ENCODE measurements at places on chromosomes 16 and 17.
A peak's percentile ranks its signal among the peaks of the same experiment; 100 is the strongest.

GRCh38 chr17:76601065-76601464 lies 15.4 kb upstream of the ST6GALNAC2 start:
- no peak for DNase-seq

GRCh38 chr16:4380119-4381063 lies 8.7 kb downstream of the VASN start:
- DNase-seq: no peak

DNA sequence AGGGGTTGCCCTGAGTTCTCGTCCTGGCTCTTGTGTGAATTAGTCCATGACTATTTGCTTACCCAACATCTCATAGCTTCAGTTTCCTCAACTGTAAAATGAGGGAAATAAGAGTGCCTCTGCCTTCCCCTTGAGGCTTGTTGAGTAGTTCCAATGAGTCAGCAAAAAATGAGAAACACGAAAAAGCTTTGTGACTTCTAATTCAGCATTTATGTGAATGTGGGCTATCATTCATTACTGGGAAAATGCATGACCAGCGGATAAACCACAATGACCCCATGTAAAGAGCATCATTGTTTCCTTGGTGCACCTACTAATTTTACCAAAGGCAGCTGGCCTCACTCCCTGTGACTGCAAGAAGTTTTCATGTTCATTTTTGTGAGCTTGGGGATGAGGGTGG lies 374.6 kb upstream of the HSBP1 start:
- no peak for DNase-seq

DNA sequence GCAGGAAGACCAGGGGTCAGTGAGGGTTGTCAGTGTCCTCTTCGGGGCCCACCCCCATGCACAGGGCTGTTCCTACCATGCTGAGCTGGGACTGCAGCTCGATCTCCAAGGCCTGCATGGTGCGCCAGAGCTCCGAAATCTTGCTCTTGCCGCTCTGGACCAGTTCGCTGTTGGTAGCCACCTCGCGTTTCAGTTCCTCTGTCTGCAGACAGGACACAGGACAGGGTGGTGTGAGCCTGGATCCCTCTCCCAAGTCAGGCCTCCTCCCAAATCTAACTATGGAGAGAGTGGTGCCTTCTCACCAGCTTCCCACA lies 90.9 kb downstream of the GOSR1 start:
- DNase-seq: peak; percentile 77

GRCh38 chr17:49370971-49371834 lies 9.2 kb upstream of the ZNF652 start:
- no peak for DNase-seq

- no peak for DNase-seq
Measured at GRCh38 chr16:27617665-27618064, 67.7 kb downstream of the KATNIP start.

GRCh38 chr17:13584701-13585080 lies 17.0 kb downstream of the HS3ST3A1 start:
- DNase-seq: no peak

DNA sequence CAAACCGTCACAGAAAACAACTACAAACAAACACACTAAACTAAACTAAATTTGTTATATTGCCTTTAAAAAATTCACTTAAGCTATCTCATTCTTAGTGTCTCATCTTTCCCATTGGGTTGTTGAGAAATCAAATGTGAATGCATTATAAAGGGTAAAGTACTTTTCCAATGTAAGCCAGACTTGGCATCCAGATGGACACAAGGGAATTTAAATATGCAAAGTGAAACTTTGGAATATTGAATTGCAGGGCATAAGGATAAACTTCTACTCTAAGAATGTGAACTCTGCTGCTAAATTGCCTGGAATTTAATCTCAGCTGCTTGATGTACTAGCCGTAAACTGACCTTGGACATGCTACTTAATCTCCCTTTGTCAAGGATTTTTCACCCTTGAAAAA lies 1554.6 kb downstream of the CDH8 start:
- no peak for DNase-seq

DNA sequence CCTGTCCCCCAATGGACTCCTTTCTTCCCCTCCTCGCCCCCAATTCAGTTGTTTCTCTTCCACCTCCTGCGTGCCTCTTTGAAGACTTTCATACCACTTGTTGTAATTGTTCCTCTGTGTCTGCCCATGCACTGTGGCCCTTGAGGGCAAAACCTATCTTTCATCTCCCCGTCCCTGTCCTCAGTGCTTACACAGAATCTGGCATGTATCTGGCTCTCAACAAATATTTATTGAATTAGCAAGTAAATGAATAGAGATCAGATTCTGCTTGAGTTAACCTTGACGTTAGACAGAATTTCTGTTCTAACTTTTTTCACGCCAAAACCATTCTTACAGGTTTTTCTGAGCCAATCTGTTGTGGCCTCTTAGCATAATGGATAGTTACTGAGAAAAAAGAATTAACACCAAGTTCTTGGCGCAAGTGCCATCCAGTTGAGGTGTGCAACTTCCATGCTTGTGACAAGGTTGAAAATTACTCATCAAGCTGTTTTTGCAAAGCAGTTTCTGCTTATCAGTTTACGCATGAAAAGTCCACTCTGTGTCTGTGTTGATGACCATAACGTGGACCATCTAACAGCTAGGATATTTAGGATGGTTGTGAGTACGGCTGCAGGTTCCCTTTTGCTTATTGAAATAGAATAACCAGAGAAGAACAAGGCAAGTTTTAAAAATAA lies 215.1 kb downstream of the PRKCA start:
- no peak for DNase-seq

DNA sequence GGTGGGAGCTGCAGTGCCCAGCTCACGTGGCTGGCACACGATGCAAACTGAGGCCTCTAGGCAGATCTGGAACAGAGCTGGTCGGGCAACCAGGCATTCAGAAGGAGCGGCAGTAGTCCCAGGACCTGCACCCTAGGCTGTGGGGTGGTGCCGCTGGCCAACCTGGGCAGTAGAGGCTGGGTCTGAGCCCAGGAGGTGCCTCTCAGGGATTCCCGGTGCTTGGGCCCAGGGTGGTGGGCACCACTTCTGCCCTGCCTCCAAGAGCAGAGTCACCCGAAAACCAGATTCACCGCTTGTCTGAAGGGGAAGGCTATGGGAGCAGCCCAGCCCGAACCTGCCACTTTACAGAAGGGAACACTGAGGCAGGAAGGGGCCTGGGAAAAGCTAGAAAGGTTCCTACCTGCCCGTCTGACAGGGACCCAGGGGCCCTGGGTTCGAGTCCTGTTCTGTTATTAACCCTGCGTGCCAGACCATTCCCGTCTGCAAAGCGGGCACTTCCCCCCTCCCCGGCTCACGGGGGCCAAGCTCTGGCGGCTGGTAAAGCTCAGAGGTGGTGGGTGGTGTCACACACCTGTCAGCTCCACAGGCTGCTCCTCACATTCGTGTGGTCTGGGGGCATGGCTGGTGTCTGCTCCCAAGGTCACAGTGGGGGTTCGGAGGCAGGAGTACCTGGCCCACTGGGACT lies 16.9 kb downstream of the GLIS2 start:
- DNase-seq: no peak

DNA sequence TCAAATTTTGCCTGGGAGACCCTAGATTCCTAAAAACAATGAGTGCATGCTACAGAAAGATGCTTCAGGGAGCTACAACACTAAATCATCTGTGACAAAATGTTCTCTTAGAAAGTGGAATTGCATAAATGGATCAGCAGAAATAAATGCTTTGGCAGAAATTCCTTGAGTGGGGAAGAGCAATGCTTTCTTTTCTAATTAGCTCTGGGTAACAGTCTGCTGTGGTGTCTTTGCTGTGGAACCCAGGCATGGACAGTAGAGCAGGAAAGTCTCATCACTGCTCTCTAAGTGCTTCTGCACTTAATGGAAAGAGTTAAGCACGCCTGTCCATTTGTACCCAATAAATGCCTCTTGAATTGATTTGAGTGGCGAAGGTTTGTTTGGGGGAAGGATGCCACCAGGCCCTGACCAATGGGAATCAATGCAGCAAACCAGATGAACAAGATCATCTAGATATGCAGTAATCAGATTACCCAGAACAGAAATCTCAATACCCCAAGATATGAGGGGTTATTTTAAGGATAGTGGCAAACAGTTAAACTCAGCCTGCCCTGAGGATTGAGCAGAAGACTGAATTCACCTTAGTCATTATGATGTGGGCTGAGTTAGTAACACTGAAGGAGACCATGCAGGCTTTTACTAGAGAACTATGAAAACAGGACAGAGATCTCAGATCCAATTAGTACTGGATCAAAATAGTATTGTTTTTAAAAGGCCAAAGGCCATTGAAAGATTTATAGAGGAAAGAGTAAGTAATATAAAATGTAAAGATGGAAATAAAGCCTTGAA lies 13.6 kb downstream of the HLF start:
- DNase-seq: peak; percentile 94

DNA sequence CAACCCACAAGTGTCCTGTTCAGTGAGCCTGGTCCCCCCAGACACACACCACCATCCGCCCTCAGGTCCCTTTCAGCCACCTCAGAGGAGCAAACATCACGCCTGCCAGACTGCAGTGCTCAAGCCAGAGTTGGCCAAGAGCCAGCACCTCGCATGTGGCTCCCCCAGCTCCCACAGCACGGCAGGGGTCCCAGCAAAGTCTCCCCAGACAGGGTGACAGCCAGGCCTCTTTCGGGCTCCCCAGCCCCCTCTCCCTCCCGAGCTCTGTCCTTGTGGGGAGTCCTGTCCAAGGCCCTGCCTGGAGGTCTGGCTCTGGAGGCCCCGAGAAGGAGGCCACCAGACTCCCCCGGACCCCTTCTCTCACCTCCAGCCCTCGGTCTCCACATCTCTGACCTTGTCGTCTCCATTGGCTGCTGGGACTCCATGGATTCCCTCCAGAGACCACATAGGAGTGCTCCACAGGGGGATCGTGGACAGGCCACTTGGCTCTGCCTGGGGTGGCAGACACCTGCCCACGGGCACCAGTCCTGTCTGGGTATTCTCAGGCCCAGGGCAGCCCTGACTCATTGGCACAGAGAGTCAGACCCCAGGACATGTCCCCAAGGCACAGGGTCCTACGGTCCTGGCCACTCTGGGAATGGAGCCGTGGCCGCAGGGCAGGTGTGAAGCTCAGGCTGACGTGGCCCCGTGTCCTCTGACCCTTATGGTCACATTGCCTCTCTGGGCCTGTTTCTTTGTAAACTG lies 1.8 kb upstream of the MYADML2 start:
- DNase-seq: no peak

DNA sequence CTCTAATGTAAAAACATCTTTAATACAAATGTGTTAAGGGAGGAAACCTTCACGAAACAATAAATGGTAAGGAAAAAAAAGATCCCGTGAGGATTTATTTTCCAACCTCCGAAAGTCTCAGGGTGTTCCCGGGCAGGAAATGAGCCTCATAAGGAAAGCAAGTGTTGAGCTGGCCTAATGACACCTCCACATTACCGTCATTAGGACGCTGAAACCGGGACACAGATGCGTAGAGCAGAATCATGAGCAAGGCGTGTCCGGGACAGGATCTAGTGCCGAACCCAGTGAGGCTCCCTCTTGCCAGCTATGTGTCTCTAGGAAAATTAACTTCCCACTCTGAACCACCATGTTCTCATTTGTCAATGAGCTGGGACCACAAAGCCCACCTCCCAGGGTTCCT lies 22.7 kb upstream of the CYTH1 start:
- no peak for DNase-seq

DNA sequence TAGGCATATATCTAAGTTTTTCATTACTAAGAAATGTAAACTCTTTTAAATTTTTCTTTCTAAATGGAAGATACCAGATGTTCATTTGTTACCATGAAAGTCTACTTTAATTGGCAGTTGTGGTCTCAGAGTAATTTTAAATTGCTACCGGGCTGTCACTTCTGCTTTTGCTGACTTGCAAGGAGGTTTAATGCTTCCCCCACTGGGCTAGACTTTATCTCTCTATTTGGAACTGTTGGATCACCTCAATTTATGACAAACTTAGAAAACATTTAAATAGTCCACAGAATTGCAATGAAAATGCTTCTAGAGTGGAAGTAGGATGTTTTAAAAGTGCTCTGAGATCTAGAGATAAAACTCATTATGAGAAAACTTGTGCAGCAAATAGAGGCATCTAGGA lies 479.8 kb upstream of the GOT2 start:
- DNase-seq: no peak

GRCh38 chr17:29255926-29256522 lies 9.4 kb downstream of the CRYBA1 start:
- DNase-seq: no peak

DNA sequence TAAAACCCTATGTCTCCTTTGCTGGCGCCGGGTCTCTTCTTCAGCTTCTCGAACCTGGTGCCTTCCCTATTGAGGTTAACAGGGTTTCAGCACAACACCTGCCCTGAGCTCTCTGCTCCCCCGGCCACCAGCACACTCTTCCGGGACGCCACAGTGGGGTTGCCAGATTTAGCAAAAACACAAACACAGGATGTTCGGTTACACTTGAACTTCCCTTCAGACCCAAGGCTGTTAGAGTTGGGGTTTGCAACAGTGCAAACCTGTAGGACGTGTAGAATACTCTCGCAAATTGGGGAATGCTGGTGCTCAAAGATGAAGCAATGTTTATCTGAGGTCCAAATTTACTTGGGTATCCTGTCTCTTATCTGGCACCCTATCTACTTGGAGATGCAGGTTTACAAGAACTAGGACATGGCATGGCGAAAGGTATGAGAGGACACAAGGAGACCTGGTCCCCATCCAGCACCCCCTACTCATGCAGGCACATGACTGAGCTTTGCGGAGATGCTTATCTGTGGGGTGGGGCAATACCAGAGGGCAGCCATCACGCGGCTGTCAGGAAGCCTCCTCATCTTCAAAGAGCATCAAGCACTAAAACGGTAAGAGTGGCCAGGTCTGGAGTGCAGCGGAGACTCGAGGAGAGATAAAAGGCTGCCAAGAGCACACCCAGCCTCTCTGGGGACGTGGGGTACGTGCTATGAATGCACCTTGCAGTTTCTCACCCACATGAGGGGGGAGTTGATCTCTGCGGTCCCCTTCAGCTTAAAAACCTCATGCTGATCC lies 52.8 kb downstream of the SDK2 start:
- DNase-seq: no peak

DNA sequence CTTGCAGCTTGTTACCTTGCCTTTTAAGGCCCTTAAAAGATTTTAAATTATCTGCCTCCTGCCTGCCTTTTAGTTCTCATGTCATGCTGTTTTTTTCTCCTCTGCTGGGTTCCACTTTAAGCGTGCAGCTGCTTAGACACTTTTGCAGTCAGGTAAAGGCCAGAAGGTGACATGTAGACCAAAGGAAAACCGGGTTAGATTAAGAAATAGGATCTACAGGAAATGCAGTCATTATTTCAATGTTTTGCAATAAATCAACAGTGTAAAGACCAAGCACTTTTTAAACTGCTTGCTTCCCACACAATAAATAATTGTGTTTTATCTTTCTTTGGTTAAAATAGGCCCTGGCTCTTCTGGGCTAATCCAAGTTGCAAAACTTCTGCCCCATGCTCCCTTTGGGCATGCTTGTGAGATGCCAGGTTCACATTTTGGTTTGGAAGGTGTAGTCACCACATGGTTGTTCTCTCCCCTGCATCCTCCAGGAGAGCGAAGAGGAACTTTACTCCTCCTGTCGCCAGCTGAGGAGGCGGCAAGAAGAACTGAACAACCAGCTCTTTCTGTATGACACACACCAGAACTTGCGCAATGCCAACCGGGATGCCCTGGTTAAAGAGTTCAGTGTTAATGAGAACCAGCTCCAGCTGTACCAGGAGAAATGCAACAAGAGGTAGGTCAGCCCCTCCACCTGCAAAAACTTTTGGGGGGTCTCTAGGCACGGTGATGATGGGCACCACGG lies 54.9 kb downstream of the SDR42E1 start:
- DNase-seq: no peak

GRCh38 chr17:39014044-39014794 lies 47.0 kb upstream of the FBXO47 start:
- no peak for DNase-seq
